Astrocyte of the spinal cord (primary cell): ENCODE measurements at places on chromosomes 2 and 18.

DNA sequence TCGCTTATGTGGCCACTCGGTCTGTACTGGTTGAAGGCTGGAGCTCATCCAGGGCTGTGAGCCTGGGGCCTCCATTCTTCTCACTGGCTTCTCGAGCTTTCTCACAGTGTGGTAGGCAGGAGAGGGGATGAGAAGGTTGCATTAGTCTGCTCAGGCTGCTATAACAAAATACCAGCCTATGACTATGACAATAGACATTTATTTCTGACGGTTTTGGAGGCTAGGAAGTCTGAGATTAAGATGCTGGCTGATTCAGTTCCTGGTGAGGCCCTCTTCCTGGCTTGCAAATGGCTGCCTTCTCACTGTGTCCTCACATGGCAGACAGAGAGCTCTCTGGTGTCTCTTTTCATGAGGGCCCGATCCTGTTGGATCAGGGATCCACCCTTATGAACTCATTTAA lies 6.2 kb upstream of the STK25 start:
- no peak for DNase-seq

GRCh38 chr2:238489431-238489830 lies 62.7 kb downstream of the ASB1 start:
- no peak for DNase-seq

- no peak for DNase-seq
Observed at GRCh38 chr2:240720686-240721595, 29.3 kb downstream of the AQP12A start.

DNA sequence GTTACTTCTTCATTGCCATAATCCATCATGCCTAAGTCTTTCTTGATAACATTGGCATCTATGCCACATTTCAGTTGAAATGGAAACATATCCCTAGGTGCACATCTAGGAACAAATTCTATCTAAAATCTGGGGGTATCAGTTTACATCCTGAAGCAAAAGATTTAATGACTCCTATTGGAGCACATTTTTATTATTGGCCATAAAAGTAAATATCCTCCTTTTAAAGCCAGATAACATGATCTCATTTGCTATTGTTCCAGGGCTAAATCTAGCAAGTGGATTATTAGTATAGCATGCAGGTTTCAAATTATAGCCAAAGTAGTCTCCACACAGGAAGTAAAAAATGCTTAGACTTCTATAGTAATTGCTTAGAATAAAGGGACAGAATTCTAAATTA lies 193.2 kb downstream of the CDH2 start:
- no peak for DNase-seq

DNA sequence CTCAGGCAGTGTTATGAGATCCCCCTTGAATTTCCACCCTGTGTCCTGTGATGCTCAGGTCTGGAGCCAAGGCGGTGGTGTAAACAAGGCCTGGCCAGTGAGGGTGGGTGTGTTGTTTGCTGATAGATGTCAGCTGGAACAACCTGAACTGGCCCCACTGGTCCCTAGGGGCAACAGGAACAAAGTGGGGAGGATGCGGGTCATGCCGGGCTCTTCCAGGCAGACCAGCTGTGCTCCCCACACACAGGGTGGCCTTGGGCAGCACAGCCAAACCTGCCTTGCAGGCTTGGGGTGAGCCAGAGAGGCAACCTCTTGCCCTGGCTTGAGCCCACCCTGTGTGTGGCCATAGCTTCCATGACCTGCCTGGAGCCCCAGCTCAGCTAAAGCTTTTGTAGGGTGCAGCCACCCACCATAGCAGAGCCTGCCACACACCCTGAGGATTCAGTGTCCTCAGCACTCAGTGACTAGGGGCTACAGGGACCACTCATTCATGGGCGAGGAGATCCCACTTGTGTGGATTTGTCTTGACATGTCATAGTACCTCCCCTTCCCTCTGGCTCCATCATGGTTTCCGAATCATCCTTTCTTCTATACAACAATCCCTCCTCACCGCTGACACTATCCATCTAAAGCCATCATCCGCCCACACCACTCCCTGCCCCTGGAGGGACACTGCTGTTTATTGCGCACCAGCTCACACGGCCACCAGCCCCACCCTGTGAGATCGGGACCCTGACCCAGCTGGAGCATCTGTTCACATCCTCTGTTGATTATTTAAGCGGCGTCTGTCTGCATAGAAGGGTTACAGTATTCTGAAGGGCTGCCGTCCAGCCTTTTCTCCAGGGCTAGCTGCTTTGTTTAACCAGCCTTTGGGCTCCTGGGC lies 268.8 kb downstream of the CYP26B1 start:
- DNase-seq, result no peak

DNA sequence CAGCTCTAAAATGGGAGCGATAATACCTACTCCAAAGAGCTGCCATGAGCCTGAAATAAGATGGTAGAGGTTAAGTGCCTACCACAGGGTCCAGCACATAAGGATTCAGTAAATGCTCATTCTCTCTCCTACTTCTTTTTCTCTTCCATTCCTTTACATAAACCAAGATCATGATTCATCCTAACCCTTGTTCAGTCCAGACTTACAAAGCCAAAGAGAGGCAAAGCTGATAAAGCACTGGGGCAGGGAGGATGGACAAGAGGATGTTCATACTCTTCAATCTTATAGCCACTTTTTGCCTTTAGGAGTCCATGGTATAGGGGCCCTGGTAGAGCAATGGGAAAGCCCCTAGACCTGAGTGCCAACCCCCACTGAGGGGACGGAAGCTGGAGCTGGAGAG lies 75.6 kb upstream of the PKDCC start:
- DNase-seq, result no peak

- DNase-seq, result no peak
Observed at GRCh38 chr2:204072443-204073324, 136.1 kb downstream of the ICOS start.

DNA sequence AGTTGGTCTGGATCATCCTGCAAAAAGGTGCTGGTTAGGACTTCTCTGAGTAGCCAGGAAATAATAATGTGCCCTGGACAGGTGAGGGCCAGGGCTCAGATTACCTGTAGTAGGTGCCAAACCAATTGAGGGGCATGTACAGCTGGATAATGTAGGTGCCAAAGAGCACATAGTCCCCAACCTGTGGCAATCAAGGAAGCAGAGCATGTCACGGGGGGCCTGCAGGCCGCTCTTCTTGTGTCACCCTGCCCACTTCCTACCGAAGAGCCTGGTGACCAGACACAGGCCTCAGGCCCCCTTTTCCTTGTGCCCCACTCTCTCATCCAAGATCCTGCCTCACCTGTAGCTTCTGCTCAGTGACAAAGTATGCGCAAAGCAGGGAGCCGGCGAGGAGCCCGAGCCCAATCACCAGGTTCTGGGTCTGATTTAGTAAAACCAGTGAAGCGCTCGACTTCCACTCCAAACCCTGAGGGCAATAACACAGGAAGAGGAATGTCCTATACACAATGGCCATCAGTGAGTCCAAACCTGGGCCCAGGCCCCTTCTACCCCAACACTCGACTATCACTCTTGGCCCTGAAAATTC lies 5.2 kb downstream of the ABCB6 start:
- no peak for DNase-seq

DNA sequence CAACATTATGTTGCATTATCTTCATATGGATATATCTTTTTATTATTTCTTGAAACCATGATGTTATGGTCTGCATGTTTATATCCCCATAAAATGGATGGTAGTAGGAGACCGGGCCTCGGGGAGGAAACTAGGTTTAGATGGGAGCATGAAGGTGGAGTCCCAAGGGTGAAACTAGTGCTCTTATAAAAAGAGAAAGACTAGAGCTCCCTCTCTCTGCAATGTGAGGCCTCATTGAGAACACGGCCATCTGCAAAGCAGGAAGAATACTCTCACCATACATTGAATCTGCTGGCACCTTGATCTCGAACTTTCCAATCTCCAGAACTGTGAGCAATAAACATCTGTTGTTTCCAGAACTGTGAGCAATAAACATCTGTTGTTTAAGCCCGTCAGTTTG lies 64.0 kb downstream of the NXPH2 start:
- no peak for DNase-seq

- no peak for DNase-seq
Observed at GRCh38 chr2:128765811-128766210, 447.1 kb upstream of the HS6ST1 start.

- peak; percentile 62 for DNase-seq
Observed at GRCh38 chr18:55300421-55300935, 287.5 kb downstream of the TCF4 start.
